ENCODE measurements at places on chromosomes 12 and 14.

GRCh38 chr12:57029457-57029856 is 13.1 kb upstream of the TAC3 start:
- no peak for DNase-seq

GRCh38 chr12:63857771-63858670 is 13.5 kb downstream of the SRGAP1 start:
- no peak for DNase-seq

GRCh38 chr12:108955225-108955835 is 65.5 kb downstream of the SVOP start:
- DNase-seq = no peak

DNA sequence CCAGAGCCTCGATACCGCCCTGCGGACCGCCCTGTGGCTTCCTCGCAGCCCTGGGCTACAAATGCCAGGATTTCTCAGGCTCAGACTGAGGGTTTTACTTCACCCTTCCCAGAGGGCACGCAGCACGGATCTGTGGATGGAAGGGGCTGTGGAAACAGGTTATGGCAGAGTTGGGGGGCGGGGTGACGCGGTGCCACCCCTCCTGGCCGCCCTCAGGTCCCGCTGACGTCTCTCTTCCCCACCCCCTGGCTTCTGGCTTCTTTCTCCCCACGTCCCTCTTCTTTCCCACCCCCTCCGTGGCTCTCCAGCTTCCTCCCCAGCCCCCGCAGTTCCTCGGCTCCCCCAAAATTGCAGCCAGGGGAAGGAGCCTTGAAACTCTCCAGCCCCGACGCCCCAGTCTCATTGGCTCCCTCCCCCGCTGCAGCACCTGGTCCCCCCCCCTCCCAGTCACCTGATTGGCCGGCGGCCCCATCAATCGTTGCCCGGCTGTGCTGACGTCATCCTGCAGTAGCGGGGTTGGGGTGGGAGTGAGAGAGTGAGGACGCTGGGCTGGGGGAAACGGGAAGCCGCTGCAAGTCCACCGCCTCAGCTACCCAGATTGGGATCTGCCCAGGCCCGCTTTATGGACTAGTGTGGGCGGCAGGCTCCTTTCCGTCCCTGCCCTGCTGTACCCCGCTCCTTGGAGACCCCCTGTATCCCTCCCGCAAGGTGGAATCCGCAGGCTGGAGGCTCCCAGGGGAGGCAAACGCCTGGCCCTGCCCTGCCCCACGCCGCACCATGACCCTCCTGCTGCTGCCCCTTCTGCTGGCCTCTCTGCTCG is at the start of gene CLSTN3:
CLSTN3 (plus strand) TSS at position 500 of the 820 bp plus-strand sequence; CDS start at position 778, 278 bp downstream.
- no peak for DNase-seq

DNA sequence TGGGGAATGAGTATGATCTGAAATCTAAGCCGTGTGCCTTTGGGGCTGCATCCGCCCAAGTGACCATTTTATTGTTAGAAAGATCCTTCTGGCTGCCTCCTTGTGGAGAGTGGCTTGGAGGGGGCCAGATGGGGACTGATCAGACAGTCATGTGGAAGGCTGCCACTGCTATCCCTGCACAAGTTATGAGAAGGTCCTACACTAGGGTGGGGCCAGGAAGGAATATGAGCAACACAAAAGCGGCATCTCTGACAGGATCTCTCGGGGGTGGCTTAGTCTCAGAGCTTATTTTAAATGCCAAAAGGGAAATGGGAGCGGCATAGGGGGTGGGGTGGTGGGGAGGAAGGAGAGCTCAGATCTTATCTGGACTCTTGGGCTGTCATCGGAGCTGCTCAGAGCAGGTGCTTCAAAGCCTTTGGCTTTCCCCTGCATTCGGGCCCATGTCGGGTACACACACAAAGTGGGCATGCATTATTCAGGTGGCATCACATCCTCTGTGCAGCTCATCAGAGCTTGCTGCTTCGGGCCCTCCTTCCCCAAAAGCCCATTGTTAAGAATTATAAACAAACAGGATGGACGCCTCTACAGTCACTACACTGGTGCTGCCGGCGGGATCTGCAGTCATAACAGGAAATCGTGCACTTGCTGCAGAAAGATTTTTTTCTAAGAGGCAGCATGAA is 805.4 kb downstream of the VRK1 start:
- no peak for DNase-seq

DNA sequence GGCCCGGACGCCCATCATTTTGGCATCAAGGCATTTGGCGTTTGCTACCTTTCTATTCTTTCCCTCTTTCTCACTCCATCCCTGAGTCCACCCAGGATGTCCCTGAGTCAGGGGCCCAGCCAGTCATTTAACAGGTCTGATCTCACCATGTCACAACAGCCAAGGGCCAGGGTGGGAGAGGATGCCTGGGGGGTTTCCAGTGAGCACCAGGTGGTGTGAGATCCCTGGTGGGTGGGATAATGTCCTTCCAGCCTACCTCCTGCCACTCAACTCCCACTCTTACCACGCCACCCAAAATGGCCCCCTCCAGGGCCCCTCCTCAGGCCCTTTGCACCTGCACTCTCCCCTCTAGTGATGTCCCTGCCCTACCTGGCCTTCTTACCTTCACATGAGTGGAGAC is 310.8 kb downstream of the BCL11B start:
- DNase-seq = no peak
